ENCODE measurements at places on chromosomes 1 and 21.

- DNase-seq: no peak
These were observed 65.9 kb downstream of the KCNAB2 start for GRCh38 chr1:6111571-6111970.

- DNase-seq: no peak
These were observed 21.4 kb downstream of the WNT4 start for GRCh38 chr1:22121421-22121911.

- DNase-seq: no peak
These were observed 1.7 kb downstream of the PLEKHM2 start for GRCh38 chr1:15685820-15686219.

DNA sequence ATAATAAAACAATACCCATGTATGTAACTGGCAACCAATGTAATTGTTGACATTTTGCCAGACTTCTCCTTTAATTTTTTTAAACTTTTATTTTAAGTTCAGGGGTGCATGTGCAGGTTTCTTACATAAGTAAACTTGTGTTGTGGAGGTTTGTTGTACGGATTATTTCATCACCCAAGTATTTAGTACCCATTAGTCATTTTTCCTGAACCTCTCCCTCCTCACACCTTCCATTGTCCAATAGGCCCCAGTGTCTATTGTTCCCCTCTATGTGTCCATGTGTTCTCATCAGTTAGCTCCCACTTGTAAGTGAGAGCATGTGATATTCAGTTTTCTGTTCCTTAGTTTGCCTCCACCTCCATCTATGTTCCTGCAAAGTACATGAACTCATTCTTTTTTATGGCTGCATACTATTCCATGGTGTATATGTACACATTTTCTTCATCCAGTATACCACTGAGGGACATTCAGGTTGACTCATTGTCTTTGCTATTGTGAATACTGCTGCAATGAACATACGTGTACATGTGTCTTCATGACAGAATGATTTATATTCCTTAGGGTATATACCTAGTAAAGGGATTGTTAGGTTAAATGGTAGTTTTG, 6.7 kb downstream of the DEPDC1 start:
- no peak for DNase-seq

DNA sequence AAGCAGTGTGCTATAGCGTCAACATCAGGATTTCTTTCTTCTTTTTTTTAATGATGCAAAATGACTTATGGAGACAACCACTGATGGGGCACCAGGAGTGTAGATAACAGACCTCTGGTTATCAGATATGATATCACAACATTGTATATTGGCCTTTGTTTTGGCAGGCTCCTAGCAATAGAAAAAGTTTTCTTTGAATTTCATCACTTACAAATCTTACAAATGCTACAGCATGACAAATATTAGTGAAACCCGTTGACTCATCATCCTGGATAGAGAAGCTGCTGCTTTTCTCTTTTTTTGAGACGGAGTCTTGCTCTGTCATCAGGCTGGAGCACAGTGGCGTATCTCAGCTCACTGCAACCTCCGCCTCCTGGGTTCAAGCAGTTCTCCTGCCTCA, 92.9 kb downstream of the LTN1 start:
- DNase-seq: no peak

DNA sequence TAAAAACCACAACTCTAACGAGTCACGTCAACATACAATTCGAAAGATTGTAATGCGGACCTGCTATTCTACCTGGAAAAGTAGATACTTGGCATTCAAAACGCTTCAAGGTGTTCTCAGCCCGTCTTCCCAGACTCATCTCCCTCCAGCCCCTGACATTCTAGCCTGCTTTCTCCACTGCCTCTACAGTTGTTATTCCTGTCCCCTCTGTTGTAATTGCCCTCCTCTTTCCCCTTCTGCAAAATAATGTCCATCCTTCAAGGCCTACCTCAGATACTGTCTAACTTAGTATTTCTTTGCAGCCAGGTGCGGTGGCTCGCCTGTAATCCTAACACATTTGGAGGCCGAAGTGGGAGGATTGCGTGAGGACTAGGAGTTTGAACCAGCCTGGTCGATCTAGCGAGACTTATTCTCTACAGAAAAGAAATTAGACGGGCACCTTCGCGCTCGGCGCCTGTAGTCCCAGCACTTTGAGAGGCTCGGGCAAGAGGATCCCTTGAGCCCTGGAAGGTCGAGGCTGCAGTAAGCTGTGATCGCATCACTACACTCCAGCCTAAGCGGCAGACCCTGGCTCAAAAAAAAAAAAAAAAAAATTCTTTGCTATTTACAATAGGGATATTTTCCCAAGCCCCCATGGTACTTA, 756 bp upstream of the RBM34 start:
- no peak for DNase-seq

- no peak for DNase-seq
These were observed 5.7 kb upstream of the SVBP start for GRCh38 chr1:42822800-42823392.

- DNase-seq: no peak
These were observed 20.2 kb downstream of the DHRS3 start for GRCh38 chr1:12597792-12598191.

DNA sequence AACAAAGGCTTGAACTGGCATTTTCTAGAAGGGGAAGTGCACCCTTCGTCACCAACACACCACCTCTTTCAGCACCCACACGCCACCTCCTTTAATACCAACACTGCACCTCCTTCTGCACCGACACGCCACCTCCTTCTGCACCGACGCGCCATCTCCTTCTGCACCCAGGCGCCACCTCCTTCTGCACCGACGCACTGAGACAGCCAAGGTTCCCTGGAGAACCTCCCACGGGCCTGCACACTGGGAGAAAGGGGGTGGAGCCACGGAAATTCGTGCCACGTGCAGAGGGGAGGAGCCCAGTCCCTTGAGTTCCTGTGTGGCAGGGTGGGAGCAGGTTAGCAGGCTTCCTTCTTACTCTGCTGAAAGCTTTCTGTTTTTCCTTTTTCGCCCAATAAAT, 327.9 kb upstream of the C1orf174 start:
- no peak for DNase-seq

DNA sequence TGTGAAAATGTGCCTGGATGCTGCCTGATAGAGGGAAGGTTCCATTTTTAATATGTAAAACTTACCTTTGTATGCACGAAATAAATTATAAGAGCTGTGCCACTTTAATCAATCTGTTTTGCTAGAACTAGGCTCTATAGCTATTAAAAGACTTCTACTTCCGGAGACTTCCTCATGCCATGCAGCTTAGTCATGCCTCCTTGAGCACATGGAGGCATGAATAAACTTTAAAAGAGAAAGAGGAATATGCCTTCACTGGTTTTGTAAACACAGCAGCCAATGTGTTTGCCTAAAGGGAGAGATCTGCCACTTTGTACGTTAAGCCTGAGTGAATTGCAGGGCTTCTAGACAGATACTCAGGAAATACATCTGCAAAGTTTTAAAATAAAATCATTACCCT, 604.6 kb downstream of the LRRIQ3 start:
- DNase-seq: no peak

GRCh38 chr1:148317288-148317985, 165.4 kb upstream of the NBPF11 start:
- no peak for DNase-seq

DNA sequence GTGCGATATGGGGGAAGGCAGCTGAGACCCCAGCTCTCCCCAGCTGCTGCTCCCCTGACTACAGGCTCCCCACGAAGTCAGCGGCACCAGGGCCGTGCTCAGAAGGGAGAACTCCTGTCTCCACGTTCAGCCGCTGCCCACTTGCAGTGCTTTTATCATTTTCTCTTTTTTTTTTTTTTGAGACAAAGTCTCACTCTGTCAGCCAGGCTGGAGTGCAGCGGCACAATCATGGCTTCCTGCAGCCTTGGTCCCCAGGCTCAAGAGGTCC, 933 bp upstream of the FTCD start:
- DNase-seq: no peak

DNA sequence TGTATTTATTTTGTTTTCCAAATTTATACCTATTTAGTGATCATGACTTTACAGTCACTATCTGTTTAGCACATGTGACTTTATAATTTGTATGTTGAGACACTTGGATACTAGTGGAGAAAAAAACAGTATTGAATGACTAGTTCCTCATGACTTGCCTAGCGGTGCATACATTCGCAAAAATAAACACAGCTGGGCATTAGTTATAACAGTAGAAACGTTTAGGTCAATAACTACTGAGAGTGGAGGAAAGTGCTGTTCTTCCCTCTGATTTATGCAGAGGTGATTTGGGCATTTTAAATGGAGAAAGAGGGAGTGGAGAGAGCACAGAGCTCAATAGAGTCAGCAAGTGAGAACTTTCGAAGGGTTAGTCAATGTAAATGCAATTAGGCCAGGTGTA, 1679.0 kb upstream of the B3GALT2 start:
- DNase-seq: no peak

DNA sequence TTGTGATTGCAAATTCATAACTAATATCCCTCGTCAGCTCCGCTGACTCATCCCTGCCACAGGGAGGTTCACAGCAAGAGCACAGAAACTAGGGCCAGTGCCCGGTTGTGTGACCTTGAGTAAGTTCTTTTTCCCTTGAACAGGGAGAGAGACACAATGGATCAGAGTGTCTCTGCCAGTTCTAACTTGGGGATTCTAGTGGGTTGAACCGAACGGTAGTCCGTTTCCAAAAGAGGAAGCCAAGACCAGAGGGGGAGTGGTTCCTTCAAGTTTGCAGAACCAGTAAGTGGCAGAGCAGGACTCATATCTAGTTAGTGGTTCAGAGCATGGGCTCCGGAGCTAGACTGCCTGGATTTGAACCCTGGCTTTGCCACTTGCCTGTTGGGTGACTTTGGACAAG, 4.9 kb upstream of the SHISA4 start:
- no peak for DNase-seq

DNA sequence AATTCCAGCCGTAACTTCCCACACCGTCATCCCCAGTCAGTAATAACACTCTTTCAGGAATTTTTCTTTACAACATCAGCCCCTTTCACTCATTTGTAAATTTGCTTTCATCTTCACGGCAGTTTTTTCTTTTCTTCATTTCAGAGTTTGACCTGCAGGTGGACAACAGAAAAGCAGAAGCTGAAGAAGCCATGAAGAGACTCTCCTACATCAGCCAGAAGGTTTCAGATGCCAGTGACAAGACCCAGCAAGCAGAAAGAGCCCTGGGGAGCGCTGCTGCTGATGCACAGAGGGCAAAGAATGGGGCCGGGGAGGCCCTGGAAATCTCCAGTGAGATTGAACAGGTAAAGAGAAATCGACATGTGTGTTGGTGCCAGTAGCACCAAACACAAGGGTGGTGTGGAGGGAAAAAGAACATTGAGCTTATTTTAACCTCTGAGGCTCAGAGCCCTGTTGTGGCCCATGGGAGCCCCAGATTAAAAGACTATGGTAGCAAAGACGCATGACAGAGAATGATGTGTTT, 53.2 kb downstream of the LAMC2 start:
- no peak for DNase-seq

DNA sequence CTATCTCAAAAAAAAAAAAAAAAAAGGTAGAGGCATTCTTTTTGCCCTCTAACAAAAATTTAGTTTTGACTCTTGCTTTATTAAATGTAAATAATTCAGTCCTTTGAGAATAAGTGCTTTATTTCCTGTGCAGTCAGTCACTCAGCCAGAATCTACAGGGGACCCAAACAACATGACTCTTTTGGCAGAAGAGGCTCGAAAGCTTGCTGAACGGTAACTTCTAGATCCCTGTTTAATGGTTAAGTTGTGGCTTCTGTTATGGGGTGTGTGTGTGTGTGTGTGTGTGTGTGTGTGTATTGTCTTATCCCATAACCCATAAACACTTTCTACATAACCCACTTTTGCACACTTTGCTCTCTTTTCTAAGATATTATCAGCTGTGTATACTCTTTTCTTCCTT, 54.9 kb upstream of the LAMC2 start:
- DNase-seq: no peak

DNA sequence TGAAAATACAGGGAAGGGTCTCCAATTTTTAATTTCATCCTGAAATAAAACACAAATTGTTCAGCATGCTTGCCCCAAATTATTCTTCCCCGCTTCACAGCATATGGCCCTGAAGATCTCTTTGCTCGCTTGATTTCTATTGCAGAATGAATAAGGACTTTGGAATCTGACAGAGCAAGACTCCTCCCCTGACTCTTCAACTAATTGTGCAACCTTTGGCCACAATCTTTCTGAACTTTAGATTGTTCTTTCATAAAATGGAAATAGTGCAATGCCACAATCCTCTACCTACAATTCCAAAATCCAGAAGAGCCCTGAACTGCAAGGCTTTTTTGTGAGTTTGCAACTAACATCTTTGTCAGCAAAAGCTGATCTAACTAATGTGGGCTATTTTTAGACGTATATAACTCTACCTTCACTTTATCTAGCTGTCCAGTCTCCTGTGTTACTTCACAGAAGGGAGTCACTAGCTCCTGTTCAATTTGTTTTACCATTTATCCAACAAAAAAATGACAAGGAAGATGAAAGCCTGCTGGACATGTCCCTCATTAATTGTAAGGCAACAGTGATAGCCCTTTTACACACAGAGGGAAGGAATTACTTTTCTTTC, 13.4 kb downstream of the RNASEL start:
- no peak for DNase-seq

GRCh38 chr1:224619209-224619608, 3.1 kb downstream of the CNIH3 start:
- DNase-seq: no peak

DNA sequence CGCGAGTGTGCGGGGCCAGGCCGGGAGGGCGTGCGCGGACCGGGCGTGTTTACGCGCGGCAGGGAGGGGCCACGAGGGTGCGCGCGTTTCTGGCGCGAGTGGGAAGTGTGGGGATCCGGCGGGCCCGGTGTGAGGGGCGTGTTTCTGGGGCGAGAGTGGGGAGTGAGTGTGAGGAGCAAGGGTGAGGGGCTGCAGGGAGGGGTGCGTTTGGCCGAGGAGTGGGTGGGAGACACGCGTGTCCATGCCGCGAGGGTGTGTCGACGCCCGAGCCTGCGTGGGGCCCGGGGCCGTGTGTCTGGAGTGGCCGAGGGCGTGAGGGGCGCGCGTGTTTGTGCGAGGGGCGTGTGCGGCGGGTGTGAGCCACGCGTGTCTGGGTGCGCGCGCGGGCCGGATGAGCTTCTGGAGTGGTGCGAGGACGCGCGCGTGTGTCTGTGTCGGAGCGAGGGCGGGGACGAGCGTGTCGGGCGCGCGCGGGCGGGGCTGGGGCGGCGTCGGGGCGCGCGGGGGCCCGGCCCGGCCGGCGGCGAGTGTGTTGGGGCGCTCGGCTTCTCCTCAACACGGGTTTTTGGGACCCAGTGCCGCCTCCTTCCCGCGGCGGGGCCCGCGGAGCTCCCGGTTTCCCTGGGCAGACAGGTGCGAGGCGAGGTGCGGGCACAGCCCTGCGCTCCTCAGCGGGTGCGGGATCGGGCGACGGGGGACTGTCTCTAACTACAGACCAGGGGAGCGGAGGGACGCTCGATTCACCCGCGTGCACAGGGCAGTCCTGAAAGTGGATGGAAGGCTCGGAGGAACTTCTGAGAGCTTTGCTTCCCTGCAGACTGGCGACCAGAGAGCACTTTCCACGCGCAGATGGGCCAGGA, 65.8 kb upstream of the VAMP3 start:
- peak; percentile 52 for DNase-seq

GRCh38 chr1:5746611-5747425, 245.4 kb downstream of the NPHP4 start:
- DNase-seq: no peak

- no peak for DNase-seq
These were observed 274.7 kb upstream of the SNX7 start for GRCh38 chr1:98386675-98387440.

- no peak for DNase-seq
These were observed 33.1 kb upstream of the ZNF644 start for GRCh38 chr1:91054780-91055481.

Data from effector memory CD4-positive, alpha-beta T cell (primary cell).